ENCODE measurements at places on chromosomes 11 and 22.

DNA sequence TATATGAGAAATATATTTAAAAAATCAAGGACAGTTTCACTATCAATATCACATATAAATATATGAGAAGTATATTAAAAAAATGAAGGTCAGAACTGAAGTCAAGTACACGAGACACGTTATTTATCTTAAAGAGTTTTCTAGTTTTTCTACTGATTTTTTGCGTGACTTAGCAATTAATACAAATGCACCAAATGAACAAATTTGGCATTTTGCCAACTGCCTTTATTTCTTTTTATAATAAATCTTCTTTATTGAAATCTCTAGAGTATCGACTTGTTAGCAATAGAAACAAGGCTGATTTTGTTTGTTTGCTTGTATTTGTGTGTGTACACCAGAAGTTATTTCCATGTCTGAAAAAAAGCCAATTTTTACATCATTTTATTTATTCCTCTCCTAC is 1684.7 kb upstream of the RAG2 start:
- no peak for DNase-seq

DNA sequence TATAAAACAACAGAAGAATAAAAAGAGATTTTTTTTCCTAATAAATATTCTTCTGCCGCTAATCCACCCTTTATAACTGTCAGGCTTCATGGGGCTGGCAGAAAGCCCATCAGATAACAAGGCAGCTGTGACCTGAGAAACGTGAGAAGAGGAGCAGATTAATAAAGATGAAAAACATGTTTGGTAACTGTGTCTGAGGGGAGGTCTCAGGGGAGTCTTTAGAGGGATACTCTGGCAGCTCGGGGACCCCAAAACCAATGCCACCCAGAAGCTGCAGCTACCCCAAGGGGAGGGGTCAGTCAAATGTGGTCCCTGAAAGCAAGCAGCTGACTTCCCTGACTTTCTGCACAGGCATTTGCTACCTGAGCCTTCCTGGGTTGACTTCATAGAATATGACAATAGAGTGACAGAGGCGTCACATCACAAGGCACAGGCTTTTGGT is 48.4 kb upstream of the POU2AF1 start:
- no peak for DNase-seq

- no peak for DNase-seq
These were observed 390.6 kb downstream of the AASDHPPT start for GRCh38 chr11:106468086-106468485.

GRCh38 chr11:130092661-130093060 is 23.0 kb downstream of the APLP2 start:
- no peak for DNase-seq

DNA sequence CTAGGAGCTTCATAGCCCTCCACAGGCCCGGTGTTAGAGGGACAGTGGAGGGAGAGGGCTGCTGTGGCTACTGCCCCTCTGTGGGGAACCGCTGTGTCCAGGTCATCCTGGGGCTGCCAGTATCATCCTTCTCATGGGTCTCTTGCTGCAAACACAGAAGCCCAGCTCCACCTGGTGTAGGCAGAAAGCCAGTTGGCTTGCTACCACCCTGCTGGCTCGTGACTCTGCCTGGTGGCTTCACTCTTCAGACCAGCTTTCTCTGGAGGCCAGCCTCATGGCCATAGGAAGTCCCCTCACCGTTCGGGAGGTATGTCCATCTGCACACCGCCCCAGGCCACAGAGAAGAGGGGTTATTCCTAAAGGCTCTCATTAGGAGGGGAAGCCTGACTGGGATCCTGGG is 19.4 kb upstream of the SUSD2 start:
- DNase-seq, result no peak

DNA sequence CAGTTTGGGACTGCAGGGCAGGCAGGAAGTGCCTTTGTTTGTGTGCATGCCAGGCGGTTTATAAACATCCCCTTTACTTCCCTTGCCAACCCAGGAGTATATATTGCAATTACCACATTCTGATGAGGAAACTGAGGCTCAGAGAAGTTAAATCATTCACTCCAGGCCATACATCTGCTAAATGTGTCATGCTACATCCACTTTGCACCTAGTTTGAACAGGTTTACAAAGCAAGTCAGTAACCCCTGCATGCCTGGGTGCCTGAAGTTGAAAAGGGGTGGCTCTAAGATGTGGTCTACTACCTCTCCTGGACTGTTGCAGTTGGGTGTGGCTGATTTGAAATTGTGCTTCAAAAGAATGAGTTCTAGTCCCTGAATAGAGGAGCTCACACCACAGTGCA is 23.6 kb downstream of the FLI1 start:
- no peak for DNase-seq

DNA sequence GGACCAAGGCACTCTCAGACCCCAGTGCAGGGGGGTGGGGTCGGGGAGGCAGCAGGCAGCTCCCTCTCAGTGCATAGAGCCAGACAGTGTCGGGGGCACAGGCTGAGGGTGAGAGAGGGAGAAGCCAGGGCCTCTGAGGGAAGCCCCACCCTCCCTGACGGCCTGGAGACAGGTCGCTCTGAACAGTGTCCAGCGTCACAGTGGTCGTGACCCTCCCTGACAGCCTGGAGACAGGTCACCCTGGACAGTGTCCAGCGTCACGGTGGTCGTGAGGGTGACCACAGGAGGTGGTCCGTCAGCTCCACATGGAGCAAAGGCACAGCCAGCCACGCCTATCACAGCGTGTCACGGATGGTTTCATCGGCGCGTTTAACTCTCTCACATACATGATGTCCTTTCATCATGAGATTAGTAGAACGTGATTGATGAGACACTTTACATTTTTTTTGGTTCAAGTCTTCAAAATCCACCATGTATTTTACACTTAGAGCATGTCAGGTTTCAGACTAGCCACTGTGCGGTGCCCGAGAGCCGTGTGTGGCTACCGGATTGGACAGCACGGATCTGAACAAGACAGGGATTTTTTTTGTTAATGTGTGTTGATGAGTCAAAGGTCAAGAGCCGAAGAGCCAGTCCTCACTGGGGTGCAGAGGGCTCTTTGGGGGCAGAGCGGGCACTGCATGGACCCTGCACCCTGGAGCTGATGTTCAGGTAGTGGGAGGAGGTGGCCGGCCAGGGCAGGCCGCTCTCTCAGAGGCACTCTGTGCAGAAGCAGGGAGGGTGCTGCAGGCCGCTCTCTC is 23.9 kb upstream of the PANX2 start:
- DNase-seq, result peak; percentile 15

DNA sequence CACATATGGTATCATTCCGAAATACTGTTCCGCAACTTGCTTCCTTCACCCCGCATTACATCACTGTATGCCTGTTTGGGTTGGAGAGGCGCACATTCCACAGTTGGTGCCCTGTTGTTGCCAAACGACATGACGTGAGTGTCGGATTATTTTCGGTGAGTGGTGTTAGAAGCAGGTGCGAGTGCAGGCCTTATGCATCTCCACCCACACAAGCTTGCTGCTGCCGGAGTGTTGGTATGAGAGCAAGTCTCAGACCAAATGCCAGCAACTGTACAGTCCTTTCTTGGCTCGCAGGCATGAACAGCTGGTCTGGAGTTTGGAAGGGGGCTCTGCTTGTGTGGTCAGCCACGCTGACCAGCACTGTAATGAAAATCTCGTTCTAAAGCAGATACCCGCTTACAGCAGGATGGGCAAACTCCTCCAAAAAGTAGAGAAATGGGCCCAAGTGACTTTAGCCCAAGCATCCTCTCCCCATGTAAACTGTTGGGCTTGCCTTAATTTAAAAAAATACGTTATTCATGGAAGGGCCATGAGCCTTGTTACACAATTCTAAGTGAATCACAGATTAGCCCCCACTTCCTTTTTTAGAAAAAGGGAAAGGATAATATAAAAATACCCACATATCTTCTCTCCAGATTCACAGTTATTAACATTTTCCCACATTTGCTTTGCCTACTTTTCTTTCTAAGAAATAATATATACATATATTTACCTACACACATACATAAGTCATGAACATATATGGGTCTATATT is 48.7 kb upstream of the OR9Q1 start:
- DNase-seq, result no peak

GRCh38 chr11:61037441-61038093 is 64.7 kb upstream of the CD5 start:
- DNase-seq, result no peak

- peak; percentile 86 for DNase-seq
These were observed 52.2 kb downstream of the JAM3 start for GRCh38 chr11:134120921-134121526.

GRCh38 chr11:117187428-117187798 is 8.9 kb downstream of the SIDT2 start:
- no peak for DNase-seq

GRCh38 chr11:112614605-112615004 is 346.6 kb upstream of the NCAM1 start:
- no peak for DNase-seq

DNA sequence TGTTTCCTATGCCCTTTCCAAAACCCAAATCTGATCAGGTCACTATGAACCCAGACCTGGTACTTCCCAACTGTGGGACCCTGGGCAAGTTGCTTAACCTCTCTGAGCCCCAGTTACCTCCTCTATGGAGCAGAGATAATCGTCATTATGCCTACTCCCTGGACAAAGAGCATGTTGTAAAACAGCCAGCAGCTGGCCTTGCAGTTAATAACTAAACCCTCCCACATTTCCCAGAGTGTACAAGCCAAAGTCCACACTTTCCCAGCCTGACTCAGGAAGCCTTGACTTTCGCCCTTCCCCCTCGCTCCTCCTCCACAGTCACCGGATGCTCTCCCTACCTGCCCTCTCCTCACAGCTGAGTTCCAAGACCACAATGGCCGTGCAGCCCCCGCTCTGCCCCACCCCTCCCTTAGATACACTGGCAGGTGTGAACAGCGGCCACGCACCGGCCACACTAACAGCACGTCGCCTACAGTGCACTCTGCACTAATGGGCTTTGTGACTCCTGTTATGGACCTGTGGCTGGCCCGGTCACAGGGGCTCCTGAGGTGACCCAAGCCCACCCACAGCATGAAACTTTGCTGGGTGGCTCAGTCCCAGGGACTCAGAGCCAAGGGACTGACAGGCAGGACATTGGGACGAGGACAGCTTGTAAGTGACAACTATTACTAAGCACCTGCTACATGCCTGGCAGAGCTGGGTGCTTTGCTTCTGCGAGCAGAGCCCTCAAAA is 15.6 kb upstream of the MFNG start:
- peak; percentile 58 for DNase-seq

DNA sequence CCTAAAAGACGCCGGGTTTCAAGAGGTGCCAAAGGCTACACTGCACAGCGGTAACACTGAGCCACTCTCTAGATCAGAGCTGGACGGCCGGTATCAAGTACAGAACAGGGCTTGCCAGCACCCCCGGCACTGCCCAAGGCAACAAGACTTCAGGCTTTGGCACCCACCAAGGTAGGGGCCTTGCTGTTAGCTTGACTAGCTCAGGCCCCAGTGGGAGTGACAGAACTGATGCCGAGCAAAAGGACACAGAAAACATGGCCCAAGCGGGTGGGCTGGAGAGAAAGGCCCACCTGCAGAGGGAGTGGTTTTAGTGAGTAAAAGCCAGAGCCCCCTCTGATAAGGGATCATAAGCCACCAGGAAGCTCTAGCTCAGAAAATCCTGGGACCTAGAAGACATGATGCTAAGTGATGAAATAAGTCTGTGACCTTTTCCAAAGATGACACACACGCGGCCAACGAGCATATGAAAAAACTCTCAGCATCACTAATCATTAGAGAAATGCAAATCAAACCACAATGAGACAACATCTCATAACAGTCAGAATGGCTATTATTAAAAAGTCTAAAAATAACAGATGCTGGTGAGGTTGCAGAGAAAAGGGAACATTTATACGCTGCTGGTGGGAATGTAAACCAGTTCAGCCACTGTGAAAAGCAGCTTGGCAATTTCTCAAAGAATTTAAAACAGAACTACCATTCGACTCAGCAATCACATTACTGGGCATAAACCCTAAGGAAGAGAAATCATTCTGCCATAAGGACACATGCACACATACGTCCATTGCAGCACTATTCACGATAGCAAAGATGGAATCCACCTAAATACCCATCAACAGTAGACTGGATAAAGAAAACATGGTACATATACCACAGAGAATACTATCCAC is 12.9 kb downstream of the EHD1 start:
- DNase-seq, result peak; percentile 89

- DNase-seq, result no peak
These were observed 25.7 kb downstream of the ARHGAP1 start for GRCh38 chr11:46674463-46675287.

GRCh38 chr11:44912270-44912987 is 38.3 kb downstream of the TP53I11 start:
- no peak for DNase-seq

GRCh38 chr22:42282943-42283277 is 12.5 kb upstream of the TCF20 start:
- no peak for DNase-seq

- peak; percentile 12 for DNase-seq
These were observed 462 bp downstream of the UBE2L6 start for GRCh38 chr11:57566905-57567514.

DNA sequence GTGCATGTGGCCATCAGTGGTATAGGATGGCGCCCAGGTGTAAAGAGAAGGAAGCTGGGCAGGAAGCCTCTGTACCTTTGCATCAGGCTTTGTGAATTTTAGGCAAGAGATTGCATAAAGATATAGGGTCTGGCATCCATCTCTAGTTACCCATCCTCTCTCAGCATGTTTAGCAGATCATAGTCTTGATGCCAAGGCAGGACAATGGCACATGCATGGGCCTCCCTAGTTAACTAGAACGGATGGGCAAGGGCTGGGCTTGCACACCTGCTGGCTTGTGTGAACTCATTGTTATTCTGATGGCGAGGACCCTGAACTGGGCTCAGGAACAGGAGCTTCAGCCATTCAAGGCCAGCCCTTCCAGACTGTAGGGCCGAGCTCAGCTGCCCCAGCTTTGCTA is 229.2 kb upstream of the NCAM1 start:
- DNase-seq, result no peak

GRCh38 chr11:34732831-34733230 is 111.9 kb downstream of the EHF start:
- no peak for DNase-seq

DNA sequence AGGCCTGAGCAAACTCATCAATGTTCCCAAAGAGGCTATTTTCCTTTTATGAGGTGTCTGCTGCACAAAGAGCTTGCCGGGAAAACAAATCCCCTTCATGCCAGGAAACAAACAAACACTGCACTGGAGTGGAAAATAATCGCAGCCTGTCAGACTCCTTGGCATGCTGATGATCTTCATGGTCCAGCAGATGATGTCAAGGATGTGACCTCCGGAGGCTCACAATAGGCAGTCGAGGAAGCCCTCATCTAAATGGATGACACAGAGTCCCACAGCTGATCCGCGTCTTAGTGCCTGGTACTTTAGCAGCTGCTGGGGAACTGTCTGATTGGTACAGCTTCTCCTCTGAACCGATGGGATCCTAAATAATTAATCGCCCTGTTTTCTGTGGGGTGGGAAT is 187.6 kb downstream of the TENM4 start:
- DNase-seq, result no peak

- no peak for DNase-seq
These were observed 95.9 kb downstream of the TIMP3 start for GRCh38 chr22:32897400-32897799.
